Left ventricle myocardium inferior (tissue), 1 donor: ENCODE measurements at places on chromosomes 3 and 15. TPM values are rescaled to one million over a fixed set of nuclear protein-coding genes. Genes with fewer than 3 reads are reported as not detected.
A peak's percentile ranks its signal among the peaks of the same experiment; 100 is the strongest.

DNA sequence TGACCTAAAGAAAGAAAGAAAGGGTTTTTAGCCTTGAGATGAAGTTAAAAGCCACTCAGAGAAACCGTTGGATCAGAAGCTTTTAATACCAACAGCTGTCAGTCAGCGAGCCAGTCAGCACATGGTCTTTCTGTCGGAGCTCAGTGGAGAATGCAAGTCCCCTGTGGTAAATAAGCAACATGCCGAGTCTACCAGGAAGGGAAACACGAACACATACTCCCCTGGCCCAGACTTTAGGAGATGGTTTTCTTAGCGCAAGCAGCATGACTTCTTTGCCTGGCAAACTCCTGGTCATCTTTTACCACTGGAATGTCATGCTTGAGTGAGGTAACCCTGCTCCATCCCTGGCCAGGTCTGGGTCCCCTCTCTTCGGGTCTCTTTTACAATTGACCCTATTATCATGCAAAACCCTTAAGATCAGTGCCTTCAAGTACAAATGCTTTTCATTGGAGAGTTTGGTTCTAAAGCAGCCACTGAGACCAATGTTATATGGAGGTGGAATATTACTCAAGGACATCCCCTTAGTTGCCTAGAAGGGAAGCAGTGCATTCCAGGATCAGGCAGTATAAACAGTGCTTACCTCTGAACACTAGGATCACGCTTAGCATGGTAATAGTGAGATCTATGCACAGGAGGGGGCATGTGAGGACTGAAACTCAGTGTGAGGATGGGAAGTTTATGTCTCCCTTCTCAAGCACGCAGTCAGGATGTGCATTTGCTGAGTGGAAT is 28.2 kb downstream of the SLCO3A1 start:
- DNase-seq: no peak
- peaks cover 76% of the 10 kb centered on the region for H3K4me1 ChIP-seq
- no peaks in the 10 kb centered on the region for H3K27me3 ChIP-seq
- H3K27ac ChIP-seq: no peak overlapping the region
- H3K36me3 ChIP-seq: no peaks in the 10 kb centered on the region
- no peak overlapping the region for H3K4me3 ChIP-seq

- no peak overlapping the region for H3K4me3 ChIP-seq
- peak overlapping the region; percentile 81 for H3K27ac ChIP-seq
- H3K27me3 ChIP-seq: no peaks in the 10 kb centered on the region
- no peak for DNase-seq
These were observed 331.1 kb downstream of the FOXP1 start for GRCh38 chr3:71252466-71252865.

GRCh38 chr3:149366941-149367840 is 10.3 kb downstream of the TM4SF1 start:
- no peak overlapping the region for H3K4me3 ChIP-seq
- DNase-seq: no peak
- peaks cover 32% of the 10 kb centered on the region for H3K36me3 ChIP-seq
- H3K27ac ChIP-seq: peak overlapping the region; percentile 45

DNA sequence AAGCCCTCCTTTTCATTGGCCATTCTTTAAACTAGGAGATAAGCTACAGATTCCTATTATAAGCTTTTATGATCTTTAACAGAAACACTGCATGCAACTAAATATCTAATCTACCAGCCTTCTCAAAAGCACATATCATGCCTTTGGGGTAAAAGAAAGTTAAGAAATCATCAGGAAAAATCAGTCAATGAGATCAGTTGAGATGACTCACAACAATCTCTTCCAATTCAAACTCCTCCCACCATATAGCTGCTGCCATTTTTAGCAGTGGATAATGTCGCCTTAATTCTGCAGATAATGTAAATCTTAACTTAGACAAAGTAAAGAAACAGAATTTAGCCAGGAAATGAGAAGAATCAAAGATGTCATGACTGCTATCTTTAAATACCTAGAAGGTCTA is 135.2 kb upstream of the BCL6 start:
- no peaks in the 10 kb centered on the region for H3K36me3 ChIP-seq
- H3K4me1 ChIP-seq: no peaks in the 10 kb centered on the region
- H3K4me3 ChIP-seq: no peak overlapping the region
- H3K27ac ChIP-seq: no peak overlapping the region
- DNase-seq: no peak

- DNase-seq: no peak
- H3K27ac ChIP-seq: no peak overlapping the region
- peaks cover 37% of the 10 kb centered on the region for H3K4me1 ChIP-seq
- no peaks in the 10 kb centered on the region for H3K36me3 ChIP-seq
- no peak overlapping the region for H3K4me3 ChIP-seq
These were observed 62.8 kb upstream of the IMPG2 start for GRCh38 chr3:101383156-101383575.

GRCh38 chr3:65877160-65877559 is 161.6 kb downstream of the MAGI1 start:
- H3K4me3 ChIP-seq: no peak overlapping the region
- no peak overlapping the region for H3K27ac ChIP-seq
- no peaks in the 10 kb centered on the region for H3K36me3 ChIP-seq
- H3K4me1 ChIP-seq: peaks cover 34% of the 10 kb centered on the region

- peak within 1 kb of the TSS; percentile 94 for H3K27ac ChIP-seq
- DNase-seq: peak; percentile 91
- peak within 1 kb of the TSS; percentile 86 for H3K4me3 ChIP-seq
These were observed at the start of gene SLC12A6 for GRCh38 chr15:34337557-34338306. TSS of gene SLC12A6 (minus strand) at chr15:34337781. CDS start at chr15:34336680, 1,101 bp downstream.

GRCh38 chr15:33008284-33008995 is 186.1 kb downstream of the FMN1 start:
- no peaks in the 10 kb centered on the region for H3K27me3 ChIP-seq
- DNase-seq: no peak
- H3K4me1 ChIP-seq: peaks cover 14% of the 10 kb centered on the region
- no peak overlapping the region for H3K4me3 ChIP-seq

DNA sequence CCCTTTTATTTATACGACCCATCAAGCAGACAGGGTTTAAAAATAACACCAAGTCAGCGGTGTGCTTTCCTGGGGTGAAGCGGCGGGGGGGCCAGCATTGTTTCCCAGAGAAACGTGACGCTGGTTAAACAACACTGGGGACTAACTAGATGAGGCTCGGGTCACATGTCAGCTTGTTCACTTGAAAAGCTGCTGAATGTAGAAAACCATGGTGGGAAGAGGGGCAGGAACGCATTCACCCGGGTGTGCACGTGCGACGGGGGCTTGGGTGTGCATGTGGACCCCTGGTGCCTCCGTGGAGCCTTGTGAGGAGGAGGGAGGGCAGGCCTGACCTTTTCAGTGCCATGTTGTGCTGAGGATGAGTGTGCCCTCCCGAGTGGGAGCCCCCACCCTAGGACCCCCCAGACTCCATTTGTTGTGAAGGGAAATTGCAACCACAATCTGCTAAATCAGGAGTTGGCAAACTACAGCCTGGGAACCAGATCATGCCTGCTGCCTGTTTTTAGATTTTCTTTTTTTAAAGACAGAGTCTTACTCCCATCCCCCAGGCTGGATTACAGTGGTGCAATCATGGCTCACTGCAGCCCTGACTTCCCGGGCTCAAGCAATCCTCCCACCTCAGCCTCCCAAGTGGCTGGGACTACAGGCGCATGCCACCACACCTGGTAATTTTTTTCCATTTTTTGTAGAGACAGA is 70.4 kb upstream of the CMTM7 start:
- DNase-seq: peak; percentile 29
- H3K4me1 ChIP-seq: peaks cover 46% of the 10 kb centered on the region
- H3K27ac ChIP-seq: peak overlapping the region; percentile 45
- H3K27me3 ChIP-seq: no peaks in the 10 kb centered on the region
- H3K36me3 ChIP-seq: no peaks in the 10 kb centered on the region

DNA sequence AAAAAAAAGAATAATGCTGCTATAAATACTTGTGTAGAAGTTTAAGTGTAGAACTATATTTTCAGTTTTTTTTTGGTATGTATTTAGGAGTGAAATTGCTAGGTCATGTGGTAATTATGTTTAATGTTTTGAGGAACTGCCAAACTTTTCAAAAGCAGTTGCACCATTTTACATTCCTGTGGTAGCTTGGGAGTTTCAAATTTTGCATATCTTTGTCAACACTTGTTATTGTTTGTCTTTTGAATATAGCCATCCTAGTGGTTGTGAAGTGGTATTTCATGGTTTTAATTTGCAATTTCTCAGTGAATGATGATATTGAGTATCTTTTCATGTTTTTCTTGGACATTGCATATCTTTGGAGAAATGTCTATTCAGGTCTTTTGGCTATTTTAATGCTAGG is 30.4 kb downstream of the SKIL start:
- H3K4me1 ChIP-seq: no peaks in the 10 kb centered on the region
- no peak overlapping the region for H3K4me3 ChIP-seq
- no peak overlapping the region for H3K27ac ChIP-seq
- no peaks in the 10 kb centered on the region for H3K27me3 ChIP-seq

GRCh38 chr3:111858642-111859041 is 423 bp upstream of the PHLDB2 start:
- H3K36me3 ChIP-seq: no peaks in the 10 kb centered on the region
- no peaks in the 10 kb centered on the region for H3K27me3 ChIP-seq
- peak overlapping the region; percentile 94 for H3K27ac ChIP-seq

DNA sequence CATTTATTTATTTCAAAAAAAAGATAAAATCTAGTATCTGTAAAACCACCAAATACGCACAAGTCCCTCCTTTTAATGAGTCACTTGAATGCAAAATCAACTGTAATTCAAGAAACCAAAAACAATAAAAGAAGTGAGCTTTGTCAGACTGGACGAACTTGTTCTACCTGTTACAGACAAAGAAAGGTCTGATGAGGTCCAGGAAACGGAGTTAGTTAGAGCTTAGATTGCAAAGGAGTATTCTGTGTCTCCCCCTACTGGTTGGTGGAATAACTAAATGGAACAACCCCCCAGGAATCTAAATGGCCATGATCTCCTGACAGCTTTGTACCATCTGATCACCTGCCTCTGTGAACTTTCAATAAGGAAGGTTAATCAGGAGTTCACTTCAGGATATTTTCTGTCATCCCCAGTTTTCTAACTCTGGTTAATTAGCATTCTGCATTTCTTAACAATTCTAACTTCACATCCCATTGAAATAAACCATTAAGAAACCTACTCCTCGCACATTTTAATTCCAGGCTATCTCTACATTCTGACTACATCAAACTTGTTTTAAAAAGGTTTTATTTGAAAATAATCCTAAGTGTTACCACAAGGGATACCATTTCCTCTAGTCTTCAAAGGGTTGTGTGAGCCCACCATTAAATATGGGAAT is 333.0 kb upstream of the SATB1 start:
- H3K27ac ChIP-seq: no peak overlapping the region
- H3K4me3 ChIP-seq: no peak overlapping the region
- no peaks in the 10 kb centered on the region for H3K36me3 ChIP-seq
- H3K4me1 ChIP-seq: no peaks in the 10 kb centered on the region
- no peaks in the 10 kb centered on the region for H3K27me3 ChIP-seq

- H3K4me1 ChIP-seq: no peaks in the 10 kb centered on the region
- no peak overlapping the region for H3K4me3 ChIP-seq
- DNase-seq: no peak
These were observed 115.0 kb upstream of the ABHD17C start for GRCh38 chr15:80580106-80580505.

- peaks cover 55% of the 10 kb centered on the region for H3K4me1 ChIP-seq
- no peaks in the 10 kb centered on the region for H3K36me3 ChIP-seq
- DNase-seq: no peak
These were observed 34.1 kb downstream of the PTPN9 start for GRCh38 chr15:75545064-75545463.

- DNase-seq: peak; percentile 68
- H3K36me3 ChIP-seq: no peaks in the 10 kb centered on the region
- H3K27ac ChIP-seq: peak overlapping the region; percentile 88
- peak overlapping the region; percentile 81 for H3K4me3 ChIP-seq
- peaks cover 58% of the 10 kb centered on the region for H3K4me1 ChIP-seq
These were observed 1.8 kb upstream of the RPP25 start for GRCh38 chr15:74958320-74958907.

- no peak for DNase-seq
- H3K4me3 ChIP-seq: no peak overlapping the region
- no peaks in the 10 kb centered on the region for H3K4me1 ChIP-seq
- H3K27me3 ChIP-seq: no peaks in the 10 kb centered on the region
- no peak overlapping the region for H3K27ac ChIP-seq
These were observed 11.1 kb upstream of the MUC20 start for GRCh38 chr3:195709676-195710085.

DNA sequence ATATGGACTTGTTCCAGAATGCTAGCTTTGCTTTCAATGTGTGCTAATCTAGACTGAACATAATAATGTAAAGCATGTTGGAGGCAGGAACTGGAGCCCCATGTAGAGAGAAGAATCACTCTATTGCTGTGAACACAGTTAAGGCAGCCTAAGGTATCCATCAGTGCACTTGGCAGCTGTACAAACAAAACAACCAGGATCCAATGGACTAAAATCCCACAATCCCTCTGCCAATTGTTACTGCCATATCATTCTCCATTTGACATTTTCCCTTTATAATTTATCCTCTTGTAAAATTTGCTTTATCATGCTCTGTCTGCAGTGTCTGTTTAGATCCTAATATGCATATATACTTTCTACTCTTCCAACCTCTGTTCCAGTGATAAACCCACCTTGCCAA is 756.8 kb upstream of the LMCD1 start:
- peaks cover 4% of the 10 kb centered on the region for H3K27me3 ChIP-seq
- no peaks in the 10 kb centered on the region for H3K4me1 ChIP-seq
- no peaks in the 10 kb centered on the region for H3K36me3 ChIP-seq
- DNase-seq: no peak
- H3K27ac ChIP-seq: no peak overlapping the region

DNA sequence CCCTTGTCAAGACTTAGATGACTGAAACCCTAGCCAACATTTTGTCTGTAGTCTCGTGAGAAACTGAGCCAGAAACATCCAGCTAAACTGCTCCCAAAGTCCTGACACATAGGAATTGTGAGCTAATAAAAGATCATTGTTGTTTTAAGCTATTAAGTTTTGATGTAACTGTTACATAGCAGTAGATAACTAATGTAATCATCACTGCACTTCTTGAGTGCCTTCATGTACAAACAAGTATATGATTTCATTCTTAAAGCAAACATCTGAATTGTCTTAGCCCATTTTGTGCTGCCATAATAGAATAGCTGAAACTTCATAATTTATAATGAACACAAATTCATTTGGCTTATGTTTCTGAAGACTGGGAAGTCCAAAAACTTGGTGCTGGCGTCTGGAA is 87.3 kb downstream of the NSUN3 start:
- H3K4me1 ChIP-seq: no peaks in the 10 kb centered on the region
- DNase-seq: no peak
- H3K36me3 ChIP-seq: no peaks in the 10 kb centered on the region
- H3K27ac ChIP-seq: no peak overlapping the region

- peaks cover 15% of the 10 kb centered on the region for H3K4me1 ChIP-seq
- H3K4me3 ChIP-seq: no peak overlapping the region
- DNase-seq: peak; percentile 46
These were observed 70.5 kb downstream of the PLXNA1 start for GRCh38 chr3:127053450-127053849.

- no peak overlapping the region for H3K27ac ChIP-seq
- peaks cover 75% of the 10 kb centered on the region for H3K27me3 ChIP-seq
- no peak for DNase-seq
- no peaks in the 10 kb centered on the region for H3K36me3 ChIP-seq
- peaks cover 69% of the 10 kb centered on the region for H3K4me1 ChIP-seq
These were observed 699 bp upstream of the SHOX2 start for GRCh38 chr3:158106766-158107471.

The ZNF660 gene
- 1.1 TPM for total RNA-seq

The TRNT1 gene
- total RNA-seq: 14.6 TPM

The ARL6IP5 gene
- 193 TPM for total RNA-seq

The DPPA4 gene
- not detected for total RNA-seq

The KCNAB1 gene
- 2.4 TPM for total RNA-seq

The CLDN18 gene
- total RNA-seq: not detected

The TM4SF4 gene
- total RNA-seq: not detected

The ZNF860 gene
- 0.08 TPM for total RNA-seq
